ENCODE measurements at places on chromosomes 3 and 15.

DNA sequence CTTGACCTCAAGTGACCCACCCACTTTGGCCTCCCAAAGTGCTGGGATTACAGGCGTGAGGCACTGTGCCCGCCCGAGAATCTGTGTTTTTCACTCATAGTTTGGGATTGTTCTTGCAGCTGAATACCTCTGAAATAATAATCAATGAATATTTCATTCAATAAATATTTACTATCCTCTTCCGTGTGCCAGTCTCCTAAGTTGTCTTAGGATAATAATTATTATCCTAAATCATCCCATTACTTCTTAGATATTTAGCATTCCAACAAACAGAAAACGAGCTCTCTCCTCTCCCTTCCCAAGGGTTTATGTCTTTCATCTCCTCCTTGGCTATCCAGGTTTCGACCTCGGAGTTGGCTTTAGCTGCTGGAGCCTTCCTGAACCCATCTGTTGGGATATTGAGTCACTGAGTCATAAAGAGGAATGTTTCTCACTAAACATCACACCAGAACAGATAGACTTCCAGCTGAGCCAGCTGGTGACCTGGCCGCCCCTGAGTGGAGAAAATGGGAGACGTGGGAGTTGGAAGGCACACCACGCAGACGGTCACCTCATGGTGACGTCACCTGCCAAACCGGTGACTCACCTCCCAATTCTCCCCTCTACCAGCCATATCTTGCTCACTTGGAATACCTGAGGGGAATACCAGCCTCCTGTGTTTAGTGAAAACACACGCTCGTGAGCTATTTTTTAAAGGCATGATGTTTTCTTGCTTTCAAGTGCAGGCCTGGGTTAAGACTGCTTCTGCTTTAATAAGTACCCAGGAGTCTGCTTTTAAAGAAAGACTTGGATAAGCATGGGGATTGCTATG lies 43.9 kb downstream of the BHLHE40 start:
- no peak for DNase-seq

GRCh38 chr3:192957441-192958021 lies 39.9 kb upstream of the MB21D2 start:
- no peak for DNase-seq

DNA sequence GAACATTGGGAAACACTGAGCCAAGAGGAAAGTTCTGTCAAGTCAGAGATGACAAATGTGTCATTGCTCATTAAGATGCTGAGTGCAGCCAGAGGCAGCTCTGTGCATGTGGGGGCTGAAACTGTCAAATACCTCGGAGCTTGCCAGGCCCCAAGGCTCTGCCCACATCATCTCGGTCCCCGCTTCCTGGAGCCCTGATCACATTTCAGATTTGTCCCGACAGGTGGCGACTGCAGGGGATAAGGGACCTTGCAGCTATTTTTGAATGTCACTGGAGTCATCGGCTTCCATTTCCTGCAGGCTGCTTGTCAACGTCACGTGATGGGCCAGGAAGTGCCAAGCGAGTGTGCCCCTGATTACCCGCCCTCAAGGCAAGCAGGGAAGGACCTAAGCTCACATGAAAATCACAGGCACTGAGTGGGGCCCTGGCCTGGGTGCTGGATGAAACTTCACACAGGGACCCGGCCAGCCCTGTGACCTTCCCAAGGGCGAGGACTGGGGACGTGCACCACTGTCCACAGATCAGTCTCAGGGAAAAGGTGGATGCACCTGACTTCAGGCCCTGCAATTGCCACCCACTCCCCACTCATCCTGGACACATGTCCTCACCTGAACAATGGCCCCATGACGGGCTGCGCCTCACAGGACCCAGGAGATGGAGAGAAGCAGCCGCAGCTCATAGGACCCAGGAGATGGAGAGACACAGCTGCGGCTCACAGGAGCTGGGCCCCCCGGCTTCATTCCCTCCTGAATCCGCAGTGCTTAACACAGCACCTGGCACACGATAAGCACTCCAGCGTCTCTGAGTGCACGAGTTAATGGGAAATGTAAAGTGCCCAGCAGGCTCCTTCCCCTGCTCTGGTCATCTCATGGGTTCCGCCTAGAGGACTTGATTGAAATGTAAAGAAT lies 73.4 kb downstream of the NUP210 start:
- DNase-seq = no peak

- DNase-seq = no peak
These were observed 19.0 kb upstream of the GHSR start for GRCh38 chr3:172467170-172467824.

GRCh38 chr15:43483297-43484128 lies 9.4 kb downstream of the TP53BP1 start:
- no peak for DNase-seq

GRCh38 chr3:24086617-24087404 lies 141.7 kb downstream of the NR1D2 start:
- no peak for DNase-seq

- DNase-seq = no peak
These were observed 9.7 kb downstream of the STOML1 start for GRCh38 chr15:73982222-73982962.

DNA sequence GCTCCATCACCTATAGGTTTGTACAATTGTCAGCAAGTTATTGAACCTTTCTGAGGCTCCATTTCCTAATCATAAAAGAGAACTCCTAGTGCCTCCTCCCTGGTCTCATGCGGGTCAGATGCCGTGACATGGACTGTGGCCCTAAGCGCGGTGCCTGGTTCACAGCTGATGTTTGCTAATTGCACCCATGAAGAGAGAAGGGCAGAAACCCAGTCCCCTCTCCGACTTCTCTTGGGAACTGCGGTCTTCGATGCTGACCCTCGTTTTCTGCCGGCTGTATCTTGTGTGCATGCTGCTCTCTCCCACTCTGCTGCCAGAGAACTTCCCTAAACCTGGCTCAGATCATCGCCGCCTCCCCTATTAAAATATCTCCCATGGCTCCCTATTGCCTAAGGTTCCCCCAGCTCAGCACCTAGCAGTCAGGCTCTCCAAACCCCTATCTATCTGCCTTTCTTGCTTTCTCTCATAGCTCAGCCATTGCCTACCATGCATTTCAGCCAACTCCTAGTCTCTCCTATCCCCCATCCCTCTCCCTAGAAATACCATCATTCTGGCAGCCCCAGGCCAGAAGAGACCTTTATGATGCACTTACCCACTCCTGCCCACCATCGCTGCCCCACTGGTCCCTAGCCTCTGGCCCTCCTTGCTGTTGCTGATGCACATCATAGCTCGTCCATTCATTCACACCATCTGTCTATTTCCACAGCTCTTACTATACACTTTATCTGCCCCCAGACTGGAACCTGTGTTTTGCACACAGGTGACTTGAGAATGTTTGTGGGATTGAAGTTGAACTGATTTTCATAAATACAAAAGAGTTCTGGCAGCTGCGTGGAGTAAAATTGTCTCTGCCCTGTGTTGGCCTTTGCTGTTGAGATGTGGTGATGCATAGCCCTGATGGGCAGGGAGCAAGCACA lies 6.6 kb downstream of the ISG20 start:
- DNase-seq = no peak

DNA sequence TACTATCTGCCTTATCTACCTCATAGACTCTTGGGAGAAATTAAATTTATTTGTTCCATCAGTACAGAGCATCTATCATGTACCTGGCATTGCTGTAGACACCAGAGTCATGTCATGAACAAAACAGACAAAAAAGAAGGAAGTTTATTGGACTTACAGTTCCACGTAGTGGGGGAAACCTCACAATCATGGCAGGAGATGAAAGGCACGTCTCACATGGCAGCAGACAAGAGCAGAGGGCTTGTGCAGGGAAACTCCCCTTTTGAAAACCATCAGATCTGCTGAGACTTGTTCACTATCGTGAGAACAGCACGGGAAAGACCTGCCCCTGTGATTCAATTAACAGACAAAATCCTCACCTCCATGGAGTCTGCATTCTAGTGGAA lies 25.6 kb upstream of the ACAP2 start:
- DNase-seq = no peak

GRCh38 chr3:185733980-185734724 lies 90.7 kb downstream of the IGF2BP2 start:
- peak; percentile 30 for DNase-seq

DNA sequence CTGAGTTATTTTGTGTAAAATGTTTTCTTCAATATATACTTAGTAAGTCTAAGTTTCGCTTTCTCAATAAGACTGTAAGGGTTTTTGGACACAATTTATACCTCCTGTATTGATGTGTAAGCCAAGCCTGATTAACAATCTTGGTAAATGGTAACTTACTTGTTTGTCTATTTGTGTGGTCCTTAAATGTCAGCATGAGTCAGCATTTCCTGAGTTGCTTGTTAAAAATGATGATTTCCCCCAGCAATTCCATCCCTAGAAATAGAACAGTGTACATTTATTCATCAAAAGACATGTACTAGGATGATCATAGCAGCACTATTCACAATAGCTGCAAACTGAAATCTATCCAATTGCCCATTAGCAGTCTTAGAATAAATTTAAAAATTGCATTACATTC lies 53.4 kb upstream of the LRIG1 start:
- DNase-seq = no peak

- DNase-seq = no peak
These were observed 4.8 kb upstream of the SUMF1 start for GRCh38 chr3:4471907-4472306.

DNA sequence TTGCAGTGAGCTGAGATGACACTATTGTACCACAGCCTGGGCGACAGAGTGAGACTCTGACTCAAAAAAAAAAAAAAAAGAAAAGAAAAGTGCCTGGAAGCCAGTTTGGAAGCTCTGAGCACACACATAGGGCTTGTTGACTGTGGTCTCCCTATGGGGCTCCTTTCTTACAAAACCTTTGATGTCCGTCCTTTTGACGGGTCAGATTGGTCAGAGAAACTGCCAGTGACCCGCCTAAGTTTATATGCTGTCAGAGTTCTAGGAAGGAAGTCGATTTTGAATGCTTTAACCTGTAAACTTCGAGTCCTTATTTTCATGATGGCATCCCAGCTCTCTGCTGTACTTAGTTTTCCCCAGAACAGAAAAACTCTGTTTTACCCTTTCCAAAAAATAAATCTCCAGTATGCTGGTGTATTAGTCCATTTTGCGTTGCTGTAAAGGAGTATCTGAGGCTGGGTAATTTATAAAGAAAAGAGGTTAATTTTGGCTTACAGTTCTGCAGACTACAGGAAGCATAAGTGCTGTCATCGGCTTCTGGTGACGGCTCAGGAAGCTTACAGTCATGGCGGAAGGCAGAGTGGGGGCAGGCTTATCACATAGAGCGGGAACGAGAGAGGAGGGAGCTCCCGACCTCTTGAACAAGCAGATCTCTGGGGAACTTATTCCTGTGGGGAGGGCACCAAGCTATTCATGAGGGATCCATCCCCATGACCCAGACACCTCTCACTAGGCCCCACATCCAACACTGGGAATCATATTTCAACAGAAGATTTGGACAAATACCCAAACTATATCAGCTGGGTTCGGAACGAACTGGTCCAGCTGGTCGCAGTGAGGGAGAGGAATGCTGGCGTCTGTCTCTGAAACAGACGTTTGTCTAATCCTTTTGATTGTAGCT lies 72.3 kb downstream of the LMLN start:
- DNase-seq = no peak

DNA sequence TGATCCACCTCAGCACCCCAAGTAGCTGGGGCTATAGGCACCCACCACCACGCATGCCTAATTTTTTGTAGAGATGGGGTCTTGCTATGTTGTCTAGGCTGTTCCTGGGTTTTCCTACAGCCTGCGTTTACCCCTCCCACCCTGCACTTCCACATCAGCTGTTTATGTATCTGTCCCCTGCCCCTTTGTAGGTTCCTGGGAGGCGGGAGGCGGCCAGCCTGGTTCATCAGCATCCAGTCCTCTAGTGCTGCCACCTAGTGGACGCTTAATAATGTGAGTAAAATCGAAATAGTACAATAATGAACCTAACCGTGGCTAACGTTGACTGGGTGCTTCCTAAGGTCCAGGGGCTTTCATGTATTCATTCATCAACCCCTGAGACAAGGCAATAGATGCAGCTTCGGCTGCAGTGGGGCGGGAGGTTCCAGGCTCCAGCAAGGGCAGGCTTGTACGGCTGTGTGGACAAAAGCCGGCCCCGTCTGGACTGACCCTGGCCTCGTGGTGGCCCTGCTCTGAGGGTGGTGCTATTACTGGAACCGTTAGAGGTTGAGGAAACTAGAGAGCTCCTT lies 1.2 kb upstream of the LCTL start:
- DNase-seq = peak; percentile 78

DNA sequence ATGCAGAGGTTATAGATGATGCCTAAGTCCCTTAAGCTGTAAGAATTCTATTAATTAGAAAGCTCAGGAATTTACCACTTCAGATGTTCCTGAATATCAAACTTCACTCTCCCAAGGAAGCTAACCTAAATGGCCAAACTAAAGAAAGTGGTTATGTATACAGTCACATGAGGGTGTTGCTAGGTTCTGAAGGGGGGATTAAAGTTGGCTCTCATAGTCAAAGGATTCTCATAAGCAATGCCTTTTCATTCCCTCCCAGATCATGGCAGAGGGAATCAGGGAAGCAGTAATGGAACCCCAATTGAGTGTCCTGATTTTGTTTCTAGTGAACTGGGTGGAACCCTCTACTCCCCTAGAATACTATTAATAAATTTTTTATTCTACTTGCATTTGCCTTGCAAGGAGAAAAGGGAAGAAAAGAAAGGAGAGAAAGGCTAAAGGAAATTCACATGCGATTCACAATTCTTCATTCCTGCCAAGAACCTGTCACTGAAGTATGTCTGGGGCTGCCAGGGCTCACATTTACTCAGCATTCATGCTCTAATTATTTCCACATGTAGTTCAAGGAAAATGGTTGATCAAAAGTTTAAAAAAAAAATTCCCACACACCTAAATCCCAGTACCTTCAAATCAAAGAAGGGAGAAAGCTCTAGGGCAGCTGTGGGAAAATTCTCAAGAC lies 25.1 kb downstream of the FSTL1 start:
- DNase-seq = no peak

GRCh38 chr3:71851878-71852277 lies 66.9 kb upstream of the PROK2 start:
- DNase-seq = no peak

- DNase-seq = no peak
These were observed 98.1 kb upstream of the GBE1 start for GRCh38 chr3:81859524-81859923.

DNA sequence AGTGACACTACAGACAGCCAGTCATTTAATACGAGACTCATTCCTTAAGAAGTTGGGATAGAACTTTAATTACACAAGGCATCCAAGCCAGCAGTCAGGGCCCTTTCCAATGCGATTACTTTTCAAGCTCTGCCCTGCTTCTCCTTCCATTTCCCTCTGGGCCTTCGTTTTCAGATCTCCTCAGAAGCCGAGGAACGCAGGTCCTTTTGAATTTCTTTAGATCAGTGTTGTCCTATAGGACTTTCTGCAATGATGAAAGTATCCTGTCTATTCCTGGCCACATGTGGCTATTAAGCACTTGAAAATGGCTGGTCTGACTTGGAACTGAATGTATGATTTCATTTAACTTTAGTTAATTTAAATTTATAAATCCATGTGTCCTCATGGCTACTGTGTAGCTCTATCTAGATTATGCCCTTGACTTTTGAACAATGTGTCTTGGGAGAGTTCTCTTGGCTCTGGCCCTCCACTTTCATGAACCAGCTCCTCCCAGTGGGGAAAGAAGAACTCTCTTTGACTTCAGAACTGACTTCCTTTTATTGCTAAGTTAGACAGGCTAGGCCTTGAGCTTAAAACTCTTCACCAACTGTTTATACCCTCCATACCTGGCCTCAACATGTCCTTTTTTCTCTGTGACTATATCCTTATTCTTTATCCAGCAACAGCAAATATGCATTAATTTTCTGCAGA lies 22.6 kb downstream of the TGFBR2 start:
- DNase-seq = no peak
